ENCODE measurements at places on chromosomes 5 and 9.

GRCh38 chr9:107566611-107567061 is 77.1 kb upstream of the KLF4 start:
- DNase-seq: no peak

GRCh38 chr5:92208265-92208664 is 825.1 kb upstream of the ARRDC3 start:
- no peak for DNase-seq

DNA sequence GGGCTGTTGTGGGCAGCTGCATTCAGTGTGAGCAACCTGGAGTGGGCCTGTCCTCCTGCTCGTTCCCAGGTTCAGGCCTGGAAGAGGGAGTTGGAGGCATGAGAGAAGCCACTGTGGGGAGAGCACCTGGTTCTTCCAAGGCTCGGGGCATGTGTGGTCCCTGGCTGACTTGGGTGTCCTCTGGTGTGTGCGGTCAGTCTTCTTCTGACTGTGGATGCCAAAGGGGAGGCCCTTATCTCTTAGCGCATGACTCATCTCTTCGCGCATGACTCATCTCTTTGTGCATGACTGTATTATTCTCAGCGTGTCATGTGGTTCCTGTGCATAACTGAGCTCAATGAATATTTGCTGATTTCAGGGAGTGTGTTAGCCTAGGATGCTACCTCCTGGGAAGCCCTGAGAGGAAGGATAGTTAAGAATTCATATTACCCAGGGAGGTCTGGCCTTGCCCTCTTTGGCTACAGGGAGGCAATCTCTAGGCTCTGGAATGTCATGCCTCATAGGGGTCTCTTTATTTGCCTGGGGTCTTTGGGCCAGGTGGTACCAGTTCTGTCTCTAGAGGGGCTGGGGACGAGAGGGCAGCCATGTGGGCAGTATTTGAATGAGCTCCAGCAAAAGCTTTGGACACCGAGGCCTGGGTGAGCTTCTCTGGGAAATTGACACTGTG is 188.7 kb downstream of the HSPA4 start:
- peak; percentile 25 for DNase-seq

DNA sequence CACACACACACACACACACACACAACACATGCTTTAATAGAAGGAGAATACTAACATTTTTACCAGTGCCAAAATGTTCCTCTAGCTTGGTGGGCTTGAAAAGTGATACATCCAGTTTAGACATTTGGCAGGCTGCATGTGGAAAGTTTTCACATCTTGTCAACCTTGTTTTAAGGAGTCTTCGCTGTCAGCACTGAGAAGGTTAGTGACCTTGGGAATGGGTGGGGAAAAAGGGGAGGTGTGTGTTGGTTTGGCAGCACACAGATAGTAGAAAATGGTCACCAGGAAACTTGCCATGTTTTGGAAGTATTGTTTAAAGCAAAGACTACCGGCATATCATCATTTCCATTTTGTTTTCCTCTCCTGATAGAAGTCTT is 346.5 kb upstream of the ADAMTSL1 start:
- DNase-seq: no peak

- no peak for DNase-seq
Measured at GRCh38 chr9:113953531-113953930, 77.4 kb downstream of the ZNF618 start.

GRCh38 chr9:97767891-97768290 is 70.8 kb upstream of the XPA start:
- no peak for DNase-seq

GRCh38 chr5:159800131-159800840 is 116.0 kb upstream of the ADRA1B start:
- DNase-seq: no peak

GRCh38 chr9:105673850-105674387 is 11.7 kb downstream of the TAL2 start:
- no peak for DNase-seq

DNA sequence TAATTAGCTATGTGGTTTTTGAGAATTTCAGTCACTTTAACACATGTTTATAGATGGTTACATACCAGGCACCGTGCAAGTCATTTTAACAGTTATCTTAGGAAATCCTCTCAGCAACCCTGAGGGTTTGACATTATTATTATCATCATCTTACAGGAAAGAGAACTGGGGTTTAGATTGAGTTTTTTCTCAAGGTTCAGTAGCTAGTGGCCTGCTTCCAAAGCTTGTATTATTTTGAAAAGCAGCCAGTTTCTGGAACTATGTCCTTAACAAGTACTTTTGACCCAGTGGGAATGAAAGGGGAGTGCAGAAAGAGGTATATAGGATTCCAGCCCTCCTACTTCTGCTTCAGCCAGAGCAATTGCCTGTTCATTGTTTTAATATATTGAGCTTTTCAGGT is 157.5 kb downstream of the COMMD10 start:
- DNase-seq: no peak

DNA sequence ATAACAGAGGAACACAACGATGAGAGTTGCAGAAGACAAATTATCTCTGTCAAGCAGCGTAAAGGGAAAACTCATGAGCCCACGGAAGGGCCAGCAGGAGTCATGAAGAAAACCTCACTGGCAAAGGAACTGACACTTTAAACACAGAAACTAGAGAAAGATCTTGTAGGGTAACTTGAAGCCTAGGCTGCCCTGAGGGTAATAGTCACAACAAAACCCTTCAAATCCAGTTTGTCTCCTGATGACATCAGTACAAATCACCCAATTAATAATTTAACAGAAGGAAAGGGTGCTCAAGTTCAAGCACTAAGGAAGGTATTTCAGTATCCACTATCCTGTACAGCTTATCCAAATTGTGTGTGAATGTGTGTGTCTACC is 549.1 kb downstream of the MTRR start:
- DNase-seq: no peak

- no peak for DNase-seq
Measured at GRCh38 chr5:131541762-131542161, 93.3 kb downstream of the RAPGEF6 start.

- no peak for DNase-seq
Measured at GRCh38 chr5:8176101-8176693, 307.2 kb downstream of the MTRR start.

- no peak for DNase-seq
Measured at GRCh38 chr9:111909444-111909843, 12.8 kb downstream of the UGCG start.

DNA sequence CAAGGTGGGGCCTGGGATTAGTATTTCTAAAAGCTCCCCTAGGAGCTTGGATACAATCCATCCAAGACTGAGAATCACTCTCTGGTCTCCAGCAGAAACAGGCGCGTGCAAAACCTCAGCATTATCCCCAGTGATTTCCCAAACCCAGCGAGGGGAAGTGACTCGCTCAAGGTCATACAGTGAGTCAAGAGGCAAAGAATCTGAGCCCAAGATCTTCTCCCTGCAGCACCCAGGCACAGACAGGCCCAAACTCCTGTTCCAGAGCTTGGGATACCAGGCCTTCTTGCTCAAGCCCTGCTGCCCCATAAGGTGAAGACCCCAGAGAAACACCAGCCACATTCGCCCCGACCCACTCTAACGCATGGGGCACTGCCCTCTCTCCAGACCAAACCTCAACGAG is 33.2 kb downstream of the SHB start:
- no peak for DNase-seq

DNA sequence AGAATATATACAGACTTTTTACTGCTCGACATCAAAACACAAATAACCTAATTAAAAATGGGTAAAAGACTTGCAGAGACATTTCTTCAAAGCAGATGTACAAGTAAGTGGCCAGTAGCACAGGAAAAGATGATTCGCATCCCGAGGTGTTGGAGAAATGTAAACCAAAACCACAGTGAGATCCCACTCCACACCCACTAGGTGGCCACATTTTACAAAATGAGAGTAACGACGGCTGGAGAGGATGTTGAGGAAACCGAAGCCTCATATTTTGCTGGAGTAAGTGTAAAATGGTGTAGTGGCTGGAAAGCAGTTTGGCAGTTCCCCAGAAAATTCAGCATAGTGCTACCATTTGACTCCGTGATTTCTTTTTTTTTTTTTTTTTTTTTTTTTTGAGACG is 21.3 kb upstream of the GBGT1 start:
- DNase-seq: no peak

DNA sequence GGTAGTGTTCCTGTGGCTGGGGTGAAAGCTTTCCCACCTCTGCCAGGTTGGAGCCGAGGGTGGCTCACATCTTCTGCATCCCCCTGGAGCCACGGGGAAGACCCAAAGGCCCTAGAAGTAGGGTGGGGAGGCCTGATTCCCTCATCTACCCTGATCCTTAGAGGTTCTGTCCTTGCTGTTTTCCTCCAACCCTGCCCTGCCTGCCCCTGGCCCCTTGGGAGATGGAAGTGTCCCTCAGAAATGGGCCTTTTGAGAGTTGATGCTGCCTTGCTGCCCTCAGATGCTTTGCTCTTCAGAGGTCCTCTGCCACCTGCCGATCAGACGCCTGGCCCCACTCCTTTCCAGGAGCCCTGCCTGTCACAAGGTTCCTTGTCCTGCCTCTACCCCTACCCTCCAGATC is 6.3 kb downstream of the CCL19 start:
- no peak for DNase-seq

DNA sequence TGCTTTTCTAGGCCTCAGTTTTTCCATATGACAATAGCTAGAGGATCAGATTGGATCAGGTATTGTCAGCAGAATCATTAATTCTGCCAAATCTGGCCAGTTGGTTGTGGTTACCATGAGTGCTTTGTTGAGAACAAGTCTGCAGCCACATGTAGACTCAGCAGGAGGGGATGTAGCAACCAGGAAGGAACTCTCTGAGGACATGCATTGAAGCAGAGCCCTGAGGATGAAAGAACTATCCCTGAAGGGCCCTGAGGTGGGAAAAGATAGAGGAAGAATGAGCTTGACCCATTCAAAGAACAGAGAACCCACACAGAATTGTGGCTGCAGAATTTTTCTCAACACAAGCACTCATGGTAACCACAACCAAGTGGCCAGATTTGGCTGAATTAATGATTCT is 60.1 kb upstream of the AFAP1L1 start:
- no peak for DNase-seq

GRCh38 chr9:87884578-87885459 is 2.1 kb downstream of the SPATA31E1 start:
- no peak for DNase-seq

- peak; percentile 56 for DNase-seq
Measured at GRCh38 chr9:95874989-95875304, 544 bp upstream of the ERCC6L2 start.

DNA sequence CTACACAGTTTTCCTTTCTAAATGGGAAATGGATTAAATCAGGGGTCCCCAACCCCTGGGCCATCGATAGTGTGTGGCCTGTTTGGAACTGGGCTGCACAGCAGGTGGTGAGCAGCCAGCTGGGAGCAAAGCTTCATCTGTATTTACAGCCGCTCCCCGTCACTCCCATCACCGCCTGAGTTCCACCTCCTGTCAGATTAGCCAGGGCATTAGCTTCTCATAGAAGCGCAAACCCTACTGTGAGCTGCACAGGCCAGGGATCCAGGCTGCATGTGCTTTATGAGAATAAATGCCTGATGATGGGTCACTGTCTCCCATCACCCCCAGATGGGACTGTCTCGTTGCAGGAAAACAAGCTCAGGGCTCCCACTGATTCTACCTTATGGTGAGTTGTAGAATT is 41.2 kb upstream of the FLT4 start:
- no peak for DNase-seq

- no peak for DNase-seq
Measured at GRCh38 chr9:36622121-36622520, 49.4 kb downstream of the MELK start.

- no peak for DNase-seq
Measured at GRCh38 chr5:149450199-149450598, 71.1 kb upstream of the IL17B start.

- no peak for DNase-seq
Measured at GRCh38 chr9:109717342-109717741, 62.7 kb upstream of the PALM2AKAP2 start.

DNA sequence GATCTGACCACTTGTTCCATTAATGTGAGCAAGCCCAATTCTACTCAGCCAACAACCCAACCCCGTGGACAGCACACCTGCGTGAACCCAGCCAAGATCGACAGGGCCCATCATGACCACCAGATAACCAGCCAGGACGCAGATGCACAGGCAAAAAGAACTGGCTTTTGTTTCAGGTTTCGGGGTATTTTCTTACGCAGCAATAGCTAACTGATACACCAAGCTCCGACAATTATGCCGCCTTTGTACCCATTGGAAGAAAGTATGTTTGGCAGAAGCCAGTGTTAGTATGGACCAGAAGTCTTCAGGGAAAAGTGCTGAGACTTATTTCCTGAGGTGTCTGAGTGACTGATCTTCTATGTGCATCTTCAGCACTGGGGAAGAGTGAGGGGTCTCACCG is 6.0 kb upstream of the ADAMTS16 start:
- no peak for DNase-seq

- DNase-seq: no peak
Measured at GRCh38 chr5:125199968-125200865, 453.8 kb upstream of the ZNF608 start.

- DNase-seq: no peak
Measured at GRCh38 chr9:104082168-104082567, 11.9 kb upstream of the SMC2 start.

- no peak for DNase-seq
Measured at GRCh38 chr9:114746591-114747346, 59.1 kb downstream of the TNFSF15 start.

- no peak for DNase-seq
Measured at GRCh38 chr5:149030392-149030791, 32.5 kb downstream of the SH3TC2 start.

DNA sequence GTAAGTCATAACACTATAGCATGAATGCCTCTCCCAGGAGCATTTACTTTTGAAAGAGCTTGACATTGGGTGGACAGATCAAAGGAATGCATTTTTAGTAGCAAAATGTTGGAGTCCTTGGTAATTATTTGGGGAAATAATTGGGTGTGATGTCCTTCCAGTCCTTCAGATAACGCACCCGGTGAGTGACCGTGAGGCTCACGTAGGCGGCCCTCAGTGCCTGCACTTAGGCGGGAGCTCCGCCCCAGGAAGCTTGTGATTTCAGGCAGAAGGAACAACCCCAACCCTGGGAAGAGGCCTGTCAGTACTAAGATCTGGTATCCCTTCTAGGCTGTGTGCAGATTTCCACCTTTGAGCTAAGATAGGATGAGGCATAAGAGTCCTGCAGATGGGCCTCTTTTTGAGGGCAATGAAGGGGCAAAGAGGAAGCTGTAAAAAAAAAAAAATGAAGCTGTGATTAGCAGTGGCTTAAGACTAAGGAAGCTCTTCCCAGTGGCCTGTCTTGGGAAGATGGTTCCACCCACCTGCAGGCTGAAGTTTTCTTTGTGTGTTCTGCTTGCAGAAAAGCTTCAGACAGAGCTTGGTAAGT is 14.9 kb downstream of the BTNL9 start:
- no peak for DNase-seq

DNA sequence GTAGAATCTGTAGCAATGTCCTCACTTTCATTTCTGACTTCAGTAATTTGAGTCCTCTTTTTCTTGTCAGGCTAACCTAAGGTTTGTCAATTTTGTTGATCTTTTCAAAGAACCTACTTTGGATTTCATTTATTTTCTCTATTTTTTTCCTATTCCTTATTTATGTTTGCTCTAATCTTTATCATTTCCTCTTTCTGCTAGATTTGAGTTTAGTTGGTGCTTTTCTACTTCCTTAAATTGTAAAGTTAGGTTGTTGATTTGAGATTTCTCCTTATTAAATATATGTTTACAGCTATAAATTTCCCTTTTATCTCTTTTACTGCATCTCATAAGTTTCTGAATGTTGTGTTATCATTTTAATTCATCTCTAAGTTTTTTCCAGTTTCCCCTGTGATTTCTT is 75.1 kb upstream of the FAM120A start:
- DNase-seq: no peak

GRCh38 chr5:61306531-61307131 is 25.4 kb upstream of the ZSWIM6 start:
- DNase-seq: peak; percentile 10

Measured in activated CD4-positive, alpha-beta T cell treated with anti-CD3 and anti-CD28 coated beads for 24 hours (primary cell).